ENCODE measurements at places on chromosomes 4 and X.

- no peak for DNase-seq
Observed at GRCh38 chr4:31236020-31236638, 516.0 kb downstream of the PCDH7 start.

DNA sequence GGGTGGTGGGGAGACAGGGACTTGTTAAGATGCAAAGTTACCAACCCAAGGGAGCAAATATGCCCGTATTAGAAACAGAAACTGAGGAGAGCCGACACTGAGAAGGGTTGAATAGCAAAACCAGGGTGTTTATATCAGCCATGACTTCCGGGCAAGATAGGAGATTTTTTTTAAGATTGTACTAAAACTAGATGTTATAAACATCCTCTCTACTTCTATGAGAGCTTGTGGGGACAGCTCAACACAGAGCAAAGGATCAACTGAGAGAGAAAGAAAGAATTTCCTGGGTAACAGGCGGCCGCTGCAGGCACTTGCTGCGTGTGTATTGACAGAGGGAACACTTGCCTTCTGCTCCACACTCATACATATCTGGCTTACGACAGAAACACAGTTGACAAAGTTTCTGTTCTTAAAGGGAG is 49.1 kb upstream of the FBXW7 start:
- no peak for DNase-seq

DNA sequence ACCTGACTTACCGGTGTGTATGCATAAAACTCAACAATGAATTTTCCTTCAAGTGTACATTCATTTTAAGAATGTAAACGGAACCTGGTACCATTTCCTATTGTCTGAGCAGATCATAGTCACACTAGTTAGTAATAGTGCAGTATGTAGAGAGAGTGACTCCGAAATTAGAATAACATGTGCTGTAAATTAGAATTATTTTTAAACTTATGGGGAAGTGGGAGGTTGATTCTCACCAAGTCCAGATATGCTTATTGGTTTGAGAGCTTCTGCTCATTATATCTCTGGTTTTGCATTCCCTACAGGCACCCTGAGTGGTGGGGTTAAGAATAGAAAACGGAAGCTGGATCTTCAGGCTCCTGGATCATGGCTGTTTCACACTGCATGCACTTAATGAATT is 39.6 kb downstream of the KLF3 start:
- no peak for DNase-seq

- no peak for DNase-seq
Observed at GRCh38 chrX:65635378-65635777, 32.1 kb upstream of the MSN start.

DNA sequence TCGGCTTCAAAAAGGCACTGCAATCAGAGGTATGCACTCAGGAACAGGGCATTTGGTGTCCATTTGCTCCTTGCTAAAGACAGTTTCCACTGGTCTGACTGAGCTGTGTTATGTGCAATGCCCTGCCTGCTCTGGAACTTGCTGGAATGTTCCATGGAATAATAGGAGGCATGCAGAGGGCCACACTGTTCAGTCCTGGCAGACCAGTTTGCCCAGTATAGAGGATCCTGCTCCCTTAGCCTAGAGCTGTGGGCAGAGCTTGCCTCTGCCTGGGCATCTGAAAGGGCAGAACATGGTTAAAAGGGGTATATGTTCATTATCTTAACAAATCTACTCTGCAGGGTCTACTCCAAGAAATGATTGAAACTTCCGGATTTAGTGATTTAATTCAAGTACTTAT is 27.8 kb upstream of the CD99L2 start:
- no peak for DNase-seq

DNA sequence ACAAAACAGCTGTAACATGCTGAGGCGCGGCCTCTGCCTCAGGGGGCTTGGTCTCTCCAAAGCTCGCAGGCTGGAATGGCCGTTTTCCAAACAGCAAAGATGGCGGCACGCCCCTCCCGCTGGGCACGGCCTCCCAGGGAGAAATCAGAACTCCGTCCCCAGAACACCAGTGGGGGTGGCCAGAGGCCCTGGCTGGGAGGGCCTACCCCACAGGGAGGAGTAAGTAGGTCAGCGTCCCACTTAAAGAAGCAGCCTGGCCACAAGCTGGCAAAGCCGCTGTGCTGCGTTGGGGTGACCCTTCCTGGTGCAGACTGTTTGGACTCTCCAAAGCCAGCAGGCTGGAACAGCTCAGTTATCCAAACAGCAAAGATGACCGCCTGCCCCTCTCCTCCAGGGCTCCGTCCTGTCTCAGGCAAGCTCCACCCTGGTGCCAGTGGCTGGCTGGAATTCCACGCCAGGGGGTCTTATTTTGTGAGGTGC is 862.8 kb downstream of the TRIML1 start:
- no peak for DNase-seq

Data from NCI-H748 treated with DMSO at 0.1 percent for 48 hours (cell line).